ENCODE measurements at places on chromosomes 4 and X. TPM values are rescaled to one million over a fixed set of nuclear protein-coding genes. Genes with fewer than 3 reads are reported as not detected.

DNA sequence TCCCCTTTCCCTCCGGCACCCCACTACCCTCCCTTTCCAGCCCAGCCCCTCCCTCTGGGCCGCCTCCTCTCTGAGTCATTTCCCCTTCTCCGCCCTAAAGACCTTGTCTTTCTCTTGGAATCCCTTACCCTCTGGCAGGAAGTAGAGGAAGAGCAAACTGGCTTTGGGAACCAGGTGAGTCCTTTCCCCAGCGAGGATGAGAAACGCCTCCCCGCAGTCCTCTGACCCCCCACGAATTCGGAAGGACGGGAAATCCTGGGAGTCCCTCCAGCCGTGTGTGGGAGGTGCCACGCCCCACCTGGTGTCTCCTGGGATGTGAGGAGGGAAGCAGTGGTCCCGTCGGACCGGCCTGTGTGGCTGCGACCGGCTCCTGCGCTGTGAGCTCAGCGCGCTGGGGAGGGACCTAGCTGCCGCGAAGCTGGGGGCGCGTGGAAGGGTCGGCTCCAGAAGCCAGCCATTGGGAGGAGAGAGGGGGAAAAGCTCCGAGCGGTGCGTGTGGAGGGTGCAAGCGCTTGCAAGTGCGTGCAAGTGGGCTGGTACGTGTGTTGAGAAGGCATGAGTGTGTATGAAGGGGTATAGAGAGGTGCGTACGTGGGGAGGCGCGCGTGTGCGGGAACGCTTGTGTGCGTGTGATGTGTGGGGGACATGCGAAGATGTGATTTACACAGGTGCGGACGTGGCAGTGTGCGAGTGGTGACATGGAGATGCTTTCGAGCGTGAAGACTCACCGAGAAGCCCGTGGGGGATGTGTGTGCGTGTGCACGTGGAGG, 46.3 kb downstream of the TEX13B start:
- DNase-seq: no peak

DNA sequence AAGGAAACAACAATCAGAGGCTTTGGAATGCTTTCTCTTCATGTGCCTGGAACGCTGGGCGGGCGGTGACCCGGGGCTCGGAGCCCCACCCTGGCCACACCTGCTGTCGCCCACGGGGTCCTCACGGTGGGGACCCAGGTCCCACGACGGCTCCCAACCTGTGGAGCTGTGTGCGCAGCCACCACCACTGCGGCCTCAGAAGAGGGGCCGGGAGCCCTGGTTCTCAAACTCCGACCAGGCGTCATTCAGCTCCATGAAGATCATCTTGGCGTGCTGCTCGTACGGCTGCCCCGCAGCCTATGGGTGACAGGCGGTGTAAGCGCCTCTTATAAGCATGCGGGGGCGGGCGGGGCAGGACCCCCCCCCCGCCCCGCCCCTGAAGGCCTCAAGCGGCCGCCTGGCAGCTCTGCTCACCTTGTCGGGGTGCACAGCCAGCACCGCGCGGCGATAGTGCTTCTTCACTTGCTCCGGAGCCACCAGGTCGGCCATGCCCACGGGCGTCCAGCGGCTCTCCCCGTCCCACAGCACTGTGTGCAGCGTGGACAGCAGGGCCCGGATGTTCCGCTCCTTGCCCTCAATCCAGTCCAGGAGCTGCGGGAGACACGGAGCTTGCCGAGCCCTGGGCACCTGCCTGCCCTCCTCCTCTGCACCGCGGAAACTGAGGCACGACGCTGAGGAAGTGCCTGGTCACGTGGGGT, 23.7 kb upstream of the CPLX1 start:
- no peak for DNase-seq

GRCh38 chr4:70152088-70152487, 1.9 kb upstream of the PRR27 start:
- no peak for DNase-seq

GRCh38 chrX:151870602-151871001, 42.1 kb upstream of the MAGEA4 start:
- DNase-seq: no peak

Gene SLC38A5
- 3.8 TPM for total RNA-seq
